ENCODE measurements at places on chromosomes 16 and 17. TPM values are rescaled to one million over a fixed set of nuclear protein-coding genes. Genes with fewer than 3 reads are reported as not detected.

Gene HBQ1
- 6.6 TPM for total RNA-seq

Gene CD300H
- total RNA-seq: 0.45 TPM

Gene TEN1
- 24.9 TPM for total RNA-seq

Gene KRT17
- total RNA-seq: 1.2 TPM

Gene ABCC11
- total RNA-seq: 0.06 TPM

Gene CCL7
- 0.61 TPM for total RNA-seq

Gene FOXJ1
- total RNA-seq: 0.40 TPM

Gene SAMD14
- total RNA-seq: 0.22 TPM

Gene ENO3
- total RNA-seq: 50.5 TPM

Gene TEX14
- not detected for total RNA-seq

Gene TRAF7
- total RNA-seq: 51.2 TPM

Gene RBFOX1
- total RNA-seq: not detected

Gene ZKSCAN2
- total RNA-seq: 2.2 TPM

Gene PIMREG
- total RNA-seq: 49.9 TPM

Gene TBC1D3G
- total RNA-seq: not detected

Gene CDT1
- total RNA-seq: 34.3 TPM

Gene NPIPB5
- total RNA-seq: 29.2 TPM

Gene SKAP1
- total RNA-seq: not detected

Gene ABCA6
- not detected for total RNA-seq

Gene SOX15
- total RNA-seq: 0.72 TPM

Gene SMTNL2
- 0.42 TPM for total RNA-seq

Gene GCGR
- 0.43 TPM for total RNA-seq

Gene C1QTNF1
- total RNA-seq: 37.4 TPM

Gene NPIPA5
- total RNA-seq: 5.5 TPM

Gene PPP1R27
- total RNA-seq: not detected

Gene KRT25
- total RNA-seq: not detected

Gene CDH13
- not detected for total RNA-seq

Gene MYLK3
- total RNA-seq: 0.06 TPM

Gene EPN3
- total RNA-seq: 0.16 TPM

Gene SSTR5
- total RNA-seq: 0.36 TPM

Gene DHRS7B
- 20.6 TPM for total RNA-seq
